Stimulated activated CD8-positive, alpha-beta memory T cell treated with anti-CD3 and anti-CD28 coated beads, Interleukin-4, amount 100 ng/mL, for 4 hours (primary cell): ENCODE measurements at places on chromosomes 12 and 14.

DNA sequence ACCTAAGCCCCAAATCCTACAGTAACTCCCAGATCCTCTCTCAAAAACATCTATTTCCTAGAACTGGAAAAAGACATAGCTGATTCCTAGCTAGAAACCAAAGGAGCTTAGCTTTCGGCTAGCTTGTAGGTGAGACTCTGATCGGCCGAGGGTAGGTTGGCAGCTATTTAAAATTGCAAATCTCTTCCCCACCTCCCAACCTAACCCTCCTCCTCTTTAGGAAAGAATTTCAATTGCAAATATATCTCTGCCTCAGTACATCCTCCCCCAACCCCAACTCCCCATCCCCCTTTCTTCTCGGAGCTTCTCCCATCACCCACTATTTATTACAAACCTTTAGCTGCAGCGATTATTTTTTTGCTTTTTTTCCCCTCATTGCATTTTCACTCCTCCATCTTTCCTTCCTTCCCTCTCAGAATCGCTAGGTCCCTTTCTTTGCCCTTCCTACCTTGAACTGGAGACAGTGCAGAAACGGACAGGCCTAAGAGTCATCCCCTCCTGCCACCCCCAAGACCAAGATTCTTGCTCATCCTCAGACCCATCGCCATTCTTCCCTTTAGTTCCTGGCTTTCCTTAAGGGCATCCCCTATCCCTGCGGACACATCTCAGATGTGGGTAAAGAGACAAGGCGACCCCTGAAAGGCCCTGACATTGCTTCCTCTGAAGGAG, 13.4 kb downstream of the ZFHX2 start:
- DNase-seq: no peak

GRCh38 chr12:95940514-95940913, 1.9 kb downstream of the CCDC38 start:
- DNase-seq: no peak

- no peak for DNase-seq
These were observed 654 bp downstream of the FOXG1 start for GRCh38 chr14:28767030-28767852.

GRCh38 chr12:104313568-104314241, 10.2 kb downstream of the EID3 start:
- DNase-seq: no peak

GRCh38 chr12:25376407-25376806, 125.7 kb upstream of the KRAS start:
- no peak for DNase-seq

DNA sequence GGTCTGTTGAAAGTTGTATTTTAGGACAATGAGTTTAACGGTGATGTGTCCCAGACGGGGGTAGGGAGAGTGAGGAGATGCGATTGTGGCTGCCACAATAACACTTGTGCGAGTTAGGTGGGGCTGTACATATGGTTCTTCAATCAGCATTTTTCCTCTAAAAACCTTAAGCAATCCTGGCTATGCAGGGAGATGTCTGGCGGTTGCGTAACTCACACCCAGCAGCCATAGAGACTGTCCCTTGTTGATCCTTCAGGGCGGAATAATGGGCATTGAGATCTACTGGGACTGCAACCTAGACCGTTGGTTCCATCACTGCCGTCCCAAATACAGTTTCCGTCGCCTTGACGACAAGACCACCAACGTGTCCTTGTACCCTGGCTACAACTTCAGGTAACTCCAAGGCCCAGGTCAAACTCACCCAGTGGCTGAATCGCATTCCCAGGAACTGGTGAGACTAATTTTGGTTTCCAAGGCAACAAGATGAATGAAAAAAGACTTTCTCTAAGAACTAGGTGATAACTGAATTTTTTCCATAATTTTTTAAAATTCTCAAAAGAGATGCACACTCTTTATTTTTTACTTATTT, 34.6 kb downstream of the P2RX7 start:
- DNase-seq: no peak

GRCh38 chr12:55780685-55781084, 36.8 kb downstream of the SARNP start:
- DNase-seq: no peak
